ENCODE measurements at places on chromosomes 16 and 17. TPM values are rescaled to one million over a fixed set of nuclear protein-coding genes. Genes with fewer than 3 reads are reported as not detected.

Gene ABCA6
- 14.9 TPM for total RNA-seq

Gene XYLT1
- total RNA-seq: 17.0 TPM

Gene EME1
- total RNA-seq: 0.94 TPM

Gene SAMD14
- total RNA-seq: 5.5 TPM

Gene DUSP3
- total RNA-seq: 91.9 TPM

Gene NEUROD2
- total RNA-seq: not detected

Gene ZNF597
- total RNA-seq: 4.8 TPM

Gene TBC1D3E
- not detected for total RNA-seq

Gene CDRT15L2
- total RNA-seq: not detected

Gene OTOP3
- total RNA-seq: not detected

Gene MT1H
- total RNA-seq: not detected

Gene LPO
- total RNA-seq: not detected

Gene ANKRD40CL
- not detected for total RNA-seq

Gene PLLP
- total RNA-seq: 34.3 TPM

Gene KRTAP2-1
- total RNA-seq: not detected

Gene CLEC18A
- 2.2 TPM for total RNA-seq

Gene TMEM114
- total RNA-seq: not detected

Gene CDH5
- 25.8 TPM for total RNA-seq

Gene CCL5
- 12.1 TPM for total RNA-seq

Gene TBC1D3I
- 2.1 TPM for total RNA-seq

Gene PRSS22
- total RNA-seq: 41.2 TPM

Gene INCA1
- 1.1 TPM for total RNA-seq
